CD4-positive, alpha-beta T cell treated with Interferon gamma for 1 hour (primary cell): ENCODE measurements at places on chromosomes 11 and 22.

GRCh38 chr22:41382610-41383009, 868 bp downstream of the TEF start:
- no peak for DNase-seq

DNA sequence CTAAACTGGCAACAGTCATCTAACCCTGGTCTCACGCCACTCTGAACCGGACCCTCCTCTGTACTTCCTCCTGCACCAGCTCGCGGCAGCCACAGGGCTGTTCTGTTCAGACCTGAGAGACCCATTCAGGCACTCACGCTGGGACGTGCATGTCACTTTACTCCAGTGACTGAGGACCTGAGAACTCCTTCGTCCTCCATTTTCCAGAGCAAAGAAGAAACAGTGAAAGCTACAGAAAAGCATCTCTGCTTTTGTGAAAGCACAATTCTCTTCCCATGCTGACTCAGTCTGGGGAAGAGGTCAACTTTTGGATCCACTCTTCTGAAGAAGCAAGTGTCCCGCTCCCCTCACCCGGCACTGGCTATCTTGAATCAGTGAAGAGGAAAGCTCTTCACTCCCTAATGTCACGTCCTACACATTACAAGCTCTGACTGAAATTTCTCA, 24.5 kb downstream of the PISD start:
- peak; percentile 53 for DNase-seq

DNA sequence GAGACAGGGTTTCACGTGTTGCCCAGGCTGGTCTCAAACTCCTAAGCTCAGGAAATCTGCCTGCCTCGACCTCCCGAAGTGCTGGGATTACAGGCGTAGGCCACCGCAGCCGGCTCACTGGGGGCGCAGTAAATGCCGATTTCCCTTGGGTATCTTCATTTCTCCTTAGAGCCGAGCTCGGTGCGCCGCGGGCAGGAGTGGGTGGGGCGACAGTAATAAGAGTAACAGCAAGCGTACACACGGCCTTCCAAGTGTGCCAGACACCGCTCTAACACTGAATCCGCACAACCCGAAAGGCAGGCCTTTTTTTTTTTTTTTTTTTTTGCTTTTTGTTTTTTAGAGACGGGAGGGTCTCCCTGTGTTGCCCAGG, 500 bp upstream of the ADSL start:
- peak; percentile 31 for DNase-seq

GRCh38 chr11:91100427-91100826, 877.6 kb upstream of the CHORDC1 start:
- DNase-seq = no peak

DNA sequence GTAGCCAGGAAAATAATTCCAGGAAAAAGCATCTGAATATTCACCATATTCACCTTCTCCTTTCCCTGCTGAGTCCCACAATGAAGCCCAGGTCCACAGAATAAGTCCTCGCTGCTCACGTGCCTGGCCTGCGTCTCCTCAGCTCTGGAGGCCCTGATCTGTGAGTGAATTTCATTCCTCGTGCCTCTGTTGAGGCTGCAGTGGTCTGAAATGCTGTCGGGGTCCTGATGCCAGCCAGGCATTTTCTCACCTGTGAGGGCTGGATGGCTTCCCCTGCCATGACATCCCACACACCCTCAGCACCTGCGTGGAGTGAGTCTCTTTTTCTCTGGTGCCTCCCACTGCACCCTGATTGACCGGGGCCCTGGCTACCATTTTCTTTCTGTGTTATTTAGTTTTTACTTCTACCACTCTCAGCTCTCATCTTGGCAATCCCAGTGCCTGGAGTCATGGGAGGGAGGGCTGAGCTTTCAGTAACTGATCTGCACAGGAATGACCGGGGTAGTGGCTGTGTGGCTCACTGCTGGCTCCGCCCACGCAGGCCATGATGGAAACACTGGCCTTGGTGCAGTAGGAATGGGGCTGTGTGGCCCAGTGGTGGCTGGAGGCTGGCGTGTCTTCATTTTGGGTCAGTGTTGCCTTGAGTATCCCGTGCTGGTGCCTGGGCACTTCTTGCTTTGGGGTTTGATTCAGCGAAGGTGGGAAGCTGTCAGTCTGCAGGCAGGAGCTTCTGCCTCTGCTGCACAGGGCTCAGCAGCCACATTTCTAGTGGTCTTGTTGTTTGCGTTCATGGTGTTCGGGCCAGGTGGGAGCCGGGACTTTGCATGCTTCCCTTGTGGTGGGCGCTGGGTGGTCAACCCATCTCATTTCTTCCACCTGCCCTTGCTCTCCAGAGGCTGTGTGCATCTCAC, 807.2 kb downstream of the TBC1D22A start:
- no peak for DNase-seq

DNA sequence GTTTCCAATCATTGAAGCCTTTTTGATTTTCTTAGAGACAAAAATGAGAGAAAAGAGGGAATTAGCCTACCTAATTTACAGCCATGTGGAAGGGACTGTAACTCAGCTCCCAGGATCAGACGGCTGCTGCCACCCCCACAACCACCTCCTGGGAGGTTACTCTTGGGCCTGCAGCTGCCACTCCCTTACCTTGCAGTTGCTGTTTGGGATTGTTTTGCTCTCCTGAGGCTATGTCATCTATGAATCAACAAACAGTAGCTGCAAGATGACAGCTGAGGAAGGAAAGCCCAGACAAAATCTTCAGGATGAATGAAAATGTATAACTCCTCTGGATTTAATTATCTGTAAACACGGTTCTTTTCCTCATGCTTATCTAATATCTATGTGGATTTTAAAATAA, 28.0 kb upstream of the ZC3H12C start:
- DNase-seq = no peak

DNA sequence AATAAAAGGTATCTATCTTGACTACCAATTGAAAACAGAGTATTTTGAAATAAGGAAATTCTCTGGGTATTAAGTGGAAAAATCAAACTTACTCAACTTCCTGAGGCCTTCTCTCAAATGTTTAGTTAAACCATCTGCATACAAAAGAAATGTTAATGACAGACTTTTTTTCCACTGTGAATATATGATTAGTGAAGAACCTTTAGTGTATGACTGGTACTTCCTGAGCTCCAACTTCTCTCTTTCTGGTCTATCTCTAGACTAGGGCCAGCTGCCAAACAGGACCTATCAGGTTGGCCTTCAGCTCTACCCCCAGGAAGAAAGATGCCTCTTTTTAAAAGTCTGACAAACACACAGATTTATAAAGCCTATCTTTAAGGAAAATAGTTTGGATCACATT, 68.8 kb upstream of the SCUBE2 start:
- DNase-seq = no peak

- DNase-seq = no peak
These were observed 12.9 kb downstream of the DNAL4 start for GRCh38 chr22:38781033-38781432.

DNA sequence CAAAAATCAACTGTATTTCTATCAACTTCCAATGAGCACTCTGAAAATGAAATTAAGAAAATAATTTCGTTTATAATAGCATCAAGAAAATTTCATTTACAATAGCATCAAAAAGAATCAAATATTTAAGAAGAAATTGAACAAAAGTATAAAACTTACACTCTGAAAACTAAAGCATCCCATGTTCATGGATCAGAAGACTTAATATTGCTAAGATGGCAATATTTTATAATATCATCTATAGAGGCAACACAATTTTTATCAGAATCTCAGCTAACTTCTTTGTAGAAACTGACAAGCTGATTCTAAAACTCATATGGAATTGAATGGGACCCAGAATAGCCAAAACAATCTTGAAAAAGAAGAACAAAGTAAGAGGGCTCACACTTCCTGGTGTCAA, 19.9 kb downstream of the NUP160 start:
- no peak for DNase-seq

DNA sequence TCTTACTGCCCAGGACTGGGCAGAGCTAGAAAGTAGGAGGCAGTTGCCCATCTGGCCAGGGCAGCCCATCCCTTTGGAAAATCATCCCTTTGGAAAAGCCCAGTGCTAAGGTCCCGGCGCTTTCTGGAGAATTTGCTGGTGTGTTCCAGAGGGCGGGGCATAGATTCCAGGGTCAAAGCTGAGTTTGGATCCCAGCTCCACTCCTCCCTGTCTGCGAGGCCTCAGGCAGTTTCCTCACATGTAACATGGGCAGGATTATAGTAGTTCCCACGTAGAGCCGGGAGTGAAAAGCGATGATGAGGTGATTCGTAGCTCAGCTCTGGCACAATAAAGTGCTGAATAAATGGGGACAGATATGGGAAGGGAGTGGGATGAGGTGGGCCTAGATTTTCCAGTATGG, 31.4 kb upstream of the LRRC10B start:
- no peak for DNase-seq

DNA sequence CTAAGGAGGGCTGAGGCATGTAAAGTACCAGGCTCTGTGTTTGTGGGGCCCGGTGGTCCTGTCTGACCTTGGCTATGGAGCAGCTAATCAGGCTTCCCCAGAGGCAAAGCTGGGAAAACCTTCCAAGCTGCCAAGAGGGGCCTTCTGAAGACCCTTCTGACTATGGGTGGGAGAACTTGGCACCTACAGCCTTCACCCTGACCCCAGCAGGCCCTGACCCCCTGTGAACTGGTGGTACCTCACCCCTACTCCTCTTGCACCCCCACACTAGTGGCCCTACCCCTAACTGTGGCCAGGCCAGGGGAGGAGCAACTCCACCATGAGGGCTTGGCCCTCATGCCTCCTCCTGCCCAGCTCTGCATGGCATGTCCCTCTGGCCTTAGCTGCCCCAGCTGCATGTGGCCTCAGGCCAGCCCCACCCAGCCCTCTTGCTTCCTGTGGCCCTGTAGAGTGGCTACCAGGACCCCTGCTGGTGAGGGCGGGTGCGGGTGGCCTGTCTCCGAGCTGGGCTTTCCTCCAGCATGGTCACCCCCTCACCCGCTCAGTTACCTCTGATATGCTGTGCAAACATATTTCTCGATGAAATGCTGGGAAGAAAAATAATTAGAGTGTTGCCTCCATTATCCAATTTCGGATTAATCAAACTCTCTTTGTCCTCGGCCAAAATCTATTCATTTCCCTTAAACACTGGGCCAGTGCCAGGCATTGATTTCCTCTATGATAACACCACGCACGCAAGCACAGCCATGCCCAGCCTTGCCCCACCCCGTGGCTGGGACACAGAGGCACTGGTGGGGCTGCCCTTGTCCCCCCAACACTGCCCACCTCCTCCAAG, 7.5 kb downstream of the GNAZ start:
- no peak for DNase-seq

GRCh38 chr11:67542169-67542568, 18.9 kb upstream of the CABP2 start:
- DNase-seq = no peak

DNA sequence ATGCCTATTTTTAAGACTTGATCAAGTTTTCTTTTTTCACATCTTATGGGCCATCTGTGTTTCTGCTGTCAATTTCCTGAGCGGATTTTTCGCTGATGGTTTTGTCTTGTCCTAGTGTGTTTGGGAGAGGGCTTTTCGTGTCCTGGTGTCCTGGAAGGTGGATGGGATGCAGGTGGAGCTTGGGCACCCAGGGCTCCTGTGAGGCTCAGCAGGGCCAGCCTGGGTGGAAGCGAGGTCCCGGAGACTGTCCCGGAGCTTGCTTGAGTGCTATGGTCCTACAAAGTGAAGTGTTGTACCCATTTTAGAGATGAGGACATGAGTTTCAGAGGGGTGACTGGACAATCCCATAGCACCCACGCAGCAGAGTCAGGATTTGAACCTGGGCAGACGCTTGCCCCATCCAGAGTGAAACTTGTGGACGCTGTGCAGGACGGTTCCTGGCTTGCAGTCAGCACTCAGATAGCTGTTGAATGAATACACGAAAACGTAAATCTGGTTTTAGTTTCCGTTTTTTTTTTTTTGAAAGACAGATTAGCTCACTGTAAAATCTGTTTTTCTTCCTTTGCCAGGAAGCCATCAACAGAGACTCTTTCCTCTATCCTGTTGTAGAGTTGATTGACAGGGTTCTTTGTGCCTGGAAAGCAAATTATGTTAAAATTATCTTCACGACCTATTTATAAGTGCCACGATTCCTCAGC, 64.1 kb downstream of the TBC1D22A start:
- no peak for DNase-seq

DNA sequence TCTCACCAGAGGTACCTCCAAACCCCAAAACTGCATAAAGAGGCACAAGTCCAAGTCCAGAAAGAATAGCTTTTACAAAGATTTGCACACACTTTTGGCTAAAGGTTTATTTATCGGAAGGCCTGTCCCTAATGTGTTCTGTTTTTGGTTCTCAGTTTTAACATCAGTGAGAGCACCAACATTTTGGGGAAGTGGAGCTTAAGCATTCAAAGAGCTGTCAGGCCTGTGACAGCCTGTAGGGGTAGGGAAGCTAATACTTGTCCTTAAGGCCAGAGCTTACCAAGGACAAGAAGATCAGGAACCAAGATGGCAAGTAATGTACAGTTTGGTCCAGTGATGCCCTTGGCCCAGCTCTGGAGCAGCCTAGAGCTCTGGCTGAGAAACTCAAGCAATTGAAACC, 38.9 kb upstream of the SCUBE2 start:
- no peak for DNase-seq

DNA sequence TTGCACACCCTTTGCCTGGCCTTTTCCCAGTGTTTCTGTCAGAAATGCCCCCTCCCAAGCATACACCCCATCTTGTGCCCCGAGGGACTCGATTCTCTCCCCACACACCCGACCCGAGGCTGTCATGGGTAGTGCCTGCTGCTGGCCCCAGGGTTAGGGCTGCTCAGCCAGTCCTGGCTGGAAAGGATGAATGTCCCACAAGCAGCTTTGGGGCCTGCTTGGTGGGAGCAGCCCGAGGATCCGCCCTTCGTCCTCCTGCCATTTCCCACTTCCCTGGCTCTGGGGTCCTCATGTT, 55.0 kb upstream of the PRODH start:
- DNase-seq = no peak

DNA sequence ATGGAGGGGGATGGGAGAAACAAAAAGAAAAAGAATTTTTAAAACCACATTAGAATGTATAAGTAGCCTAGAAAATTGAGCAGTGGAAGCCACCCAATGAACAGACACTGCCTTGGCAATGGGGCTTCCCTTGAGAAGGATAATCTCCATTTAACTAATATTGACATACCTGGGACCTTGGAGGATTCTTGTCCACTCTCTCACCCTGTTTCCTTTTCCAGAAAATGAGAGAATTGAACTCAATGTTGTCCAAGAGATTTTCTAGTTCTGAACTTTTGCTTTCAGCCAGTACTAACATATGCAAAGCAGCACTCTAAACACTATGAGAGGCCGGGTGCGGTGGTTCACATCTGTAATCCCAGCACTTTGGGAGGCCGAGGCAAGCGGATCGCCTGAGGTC, 524 bp downstream of the MS4A8 start:
- no peak for DNase-seq

GRCh38 chr11:96306933-96307775, 35.8 kb downstream of the MAML2 start:
- DNase-seq = no peak
